Sciatic nerve (tissue), 2 donors: ENCODE measurements at places on chromosomes 4 and X. TPM values are rescaled to one million over a fixed set of nuclear protein-coding genes. Genes with fewer than 3 reads are reported as not detected.

The PPEF1 gene
- total RNA-seq: not detected

- no peak for DNase-seq
These were observed 132.0 kb downstream of the ATG4A start for GRCh38 chrX:108223585-108223984.

The GRIA3 gene
- 7.1 TPM for total RNA-seq

DNA sequence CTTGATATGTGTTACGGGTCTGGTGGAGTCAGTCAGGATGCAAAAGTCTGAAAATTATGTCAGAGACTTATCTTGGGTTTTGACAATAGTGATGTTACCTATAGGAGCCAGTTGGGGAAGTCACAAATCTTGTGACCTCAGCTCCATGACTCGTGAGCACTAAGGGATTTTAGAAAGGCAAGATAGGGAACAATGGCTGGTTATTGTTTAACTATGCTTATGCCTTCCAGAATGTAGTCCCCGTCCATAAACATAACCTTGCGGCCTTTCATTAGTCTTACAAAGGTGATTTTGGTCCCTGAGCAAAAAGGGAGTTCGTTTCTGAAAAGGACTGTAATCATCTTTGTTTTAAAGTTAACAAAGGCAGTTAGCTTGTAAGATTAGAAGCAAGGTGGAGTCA, 23.9 kb upstream of the GATB start:
- DNase-seq: no peak

- no peak for DNase-seq
These were observed 6.5 kb downstream of the FUNDC1 start for GRCh38 chrX:44536198-44536597.

- no peak for DNase-seq
These were observed 63.0 kb downstream of the FAM184B start for GRCh38 chr4:17718471-17718870.

GRCh38 chr4:100118181-100118580, 72.1 kb downstream of the DDIT4L start:
- DNase-seq: no peak

The LUZP4 gene
- total RNA-seq: not detected

DNA sequence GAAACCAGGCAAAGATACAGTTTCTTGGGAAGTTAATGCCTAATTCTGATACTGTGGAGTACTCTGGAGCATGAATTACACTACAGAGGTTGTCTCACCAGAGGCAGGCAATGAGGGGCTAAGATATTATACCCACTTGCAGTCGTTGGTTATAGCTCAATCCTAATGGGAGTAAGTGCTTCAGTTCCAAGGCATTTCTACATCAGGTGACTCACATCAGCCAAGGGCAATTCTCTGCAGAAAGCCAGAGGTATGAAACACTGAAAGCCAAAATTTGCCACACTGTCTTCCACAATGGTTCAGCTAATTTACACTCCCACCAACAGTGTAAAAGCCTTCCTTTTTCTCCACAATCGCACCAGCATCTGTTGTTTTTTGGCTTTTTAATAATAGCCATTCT, 174.0 kb upstream of the IL15 start:
- DNase-seq: no peak

GRCh38 chr4:8376361-8377102, 64.0 kb downstream of the ACOX3 start:
- DNase-seq: no peak
